ENCODE measurements at places on chromosomes 13 and 19.

GRCh38 chr19:35038623-35039512, 2.7 kb upstream of the HPN start:
- DNase-seq: no peak

- DNase-seq: no peak
Observed at GRCh38 chr19:48004236-48004635, 9.8 kb downstream of the ELSPBP1 start.

GRCh38 chr19:1408300-1409203, 1.2 kb downstream of the DAZAP1 start:
- no peak for DNase-seq

DNA sequence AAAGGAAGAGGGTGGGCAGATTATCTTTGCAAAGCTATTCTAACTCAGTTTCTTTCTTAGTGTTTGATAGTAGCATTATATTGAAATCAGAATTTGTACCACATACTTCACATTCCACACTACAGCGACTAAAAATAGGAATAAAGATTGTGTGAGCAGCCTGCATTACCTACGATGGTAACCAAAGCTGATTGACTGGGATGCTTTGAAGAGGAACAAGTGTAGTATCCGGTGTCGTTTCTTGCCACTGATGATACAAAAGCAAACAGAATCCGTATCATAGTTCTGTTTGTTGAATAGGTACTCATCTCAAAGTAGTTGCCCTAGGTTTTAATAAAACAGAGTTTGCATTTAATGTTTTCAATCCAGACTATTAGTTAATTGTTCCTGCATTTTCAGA, 51.2 kb downstream of the FLT3 start:
- no peak for DNase-seq

- DNase-seq: no peak
Observed at GRCh38 chr19:36049080-36049698, 4.9 kb downstream of the THAP8 start.

GRCh38 chr13:49877629-49878218, 58.4 kb downstream of the SPRYD7 start:
- no peak for DNase-seq

DNA sequence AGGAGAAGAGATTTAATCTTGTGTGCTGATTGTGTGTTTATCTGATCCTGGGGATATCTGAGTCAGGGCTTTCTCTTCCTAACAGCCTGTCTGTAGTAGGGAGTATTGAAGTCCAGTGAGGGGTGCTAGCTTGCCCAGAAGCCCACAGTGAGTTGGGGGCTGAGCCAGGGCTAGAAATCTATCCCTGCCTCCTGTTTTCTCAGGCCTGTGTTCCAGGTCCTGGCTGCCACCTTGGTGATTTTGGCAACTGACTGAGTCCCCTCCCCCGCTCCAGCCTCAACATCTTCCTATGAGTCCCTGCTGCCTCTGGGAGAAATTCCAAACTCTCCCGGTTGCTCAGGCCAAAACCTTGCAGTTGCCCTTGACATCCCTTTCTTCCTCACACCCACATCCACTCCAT, 7.7 kb upstream of the NOVA2 start:
- DNase-seq: no peak

DNA sequence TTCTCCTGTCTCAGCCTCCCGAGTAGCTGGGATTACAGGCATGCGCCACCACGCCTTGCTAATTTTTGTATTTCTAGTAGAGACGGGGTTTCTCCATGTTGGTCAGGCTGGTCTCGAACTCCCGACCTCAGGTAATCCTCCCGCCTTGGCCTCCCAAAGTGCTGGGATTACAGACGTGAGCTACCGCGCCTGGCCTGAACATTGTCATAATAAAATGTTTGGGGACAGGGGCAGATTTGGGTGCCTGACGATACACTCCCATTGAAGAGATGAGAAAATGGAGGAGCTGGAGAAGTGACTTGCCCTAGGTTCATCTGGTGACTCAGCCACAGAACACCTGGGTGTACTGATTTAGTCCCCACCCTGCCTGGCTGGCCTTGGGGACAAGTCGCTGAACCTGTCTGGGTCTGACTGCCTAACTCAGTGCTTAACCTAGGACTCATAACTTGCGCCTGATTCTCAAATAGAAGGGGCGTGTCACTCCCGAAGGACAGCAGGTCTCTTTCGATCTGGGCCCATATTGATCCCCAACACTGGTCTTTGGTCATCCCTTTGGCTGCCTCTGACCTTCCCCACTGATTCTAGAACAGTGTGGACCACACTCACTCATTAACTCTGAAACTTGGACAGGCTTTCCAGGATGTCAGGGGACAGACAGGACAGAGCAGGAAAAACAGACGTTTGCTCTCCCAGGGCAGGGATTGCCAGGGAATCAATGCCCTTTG, 7.6 kb upstream of the BICRA start:
- no peak for DNase-seq

GRCh38 chr13:113405481-113406300, 41.8 kb upstream of the GRTP1 start:
- DNase-seq: no peak

- no peak for DNase-seq
Observed at GRCh38 chr19:30222992-30223865, 149.0 kb upstream of the ZNF536 start.

DNA sequence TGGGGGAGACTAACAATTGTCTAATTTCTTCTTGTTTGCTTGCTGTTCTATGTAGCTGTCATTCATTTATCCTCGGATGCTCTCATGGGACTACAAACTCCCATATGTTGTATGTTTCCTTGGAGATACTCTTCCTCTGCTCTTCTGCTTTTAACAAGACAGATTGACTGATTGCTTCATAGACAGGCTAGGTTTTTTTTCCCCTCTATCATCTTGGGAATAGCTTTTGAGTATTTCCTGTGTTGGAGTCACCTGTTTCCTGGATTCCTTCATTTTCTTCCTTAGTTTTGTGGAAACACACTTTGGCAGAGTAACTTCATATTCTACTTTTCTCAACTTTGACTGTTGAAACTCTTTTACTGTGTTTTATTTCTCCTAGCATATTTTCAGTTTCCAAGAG, 27.6 kb downstream of the EDNRB start:
- DNase-seq: no peak

- DNase-seq: no peak
Observed at GRCh38 chr19:33405254-33405552, 31.7 kb downstream of the CEBPG start.

GRCh38 chr19:27955485-27956480, 1257.2 kb downstream of the UQCRFS1 start:
- DNase-seq: no peak

GRCh38 chr19:2616741-2617392, 85.6 kb downstream of the GNG7 start:
- no peak for DNase-seq

DNA sequence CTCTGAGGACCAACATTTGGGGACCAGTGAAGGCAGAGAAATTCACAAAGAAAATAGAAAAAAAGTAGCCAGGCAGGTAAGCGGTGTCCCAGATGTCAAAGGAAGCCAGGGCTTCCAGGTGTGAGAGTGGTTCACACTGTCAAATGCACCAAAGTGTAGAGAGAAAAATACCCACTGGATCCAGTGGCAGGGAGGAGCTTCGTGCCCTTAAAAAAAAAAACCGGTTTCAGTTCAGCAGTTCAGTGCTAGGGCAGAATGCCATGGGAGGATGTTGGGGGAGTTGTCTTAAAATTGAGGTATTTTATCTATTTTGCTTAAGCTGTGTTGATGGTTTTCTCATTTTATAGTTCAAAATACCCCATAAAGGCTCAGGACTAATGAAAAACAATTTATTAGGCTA, 47.8 kb upstream of the C1QTNF9 start:
- no peak for DNase-seq

GRCh38 chr13:106528718-106529414, 6.6 kb downstream of the EFNB2 start:
- DNase-seq: no peak

DNA sequence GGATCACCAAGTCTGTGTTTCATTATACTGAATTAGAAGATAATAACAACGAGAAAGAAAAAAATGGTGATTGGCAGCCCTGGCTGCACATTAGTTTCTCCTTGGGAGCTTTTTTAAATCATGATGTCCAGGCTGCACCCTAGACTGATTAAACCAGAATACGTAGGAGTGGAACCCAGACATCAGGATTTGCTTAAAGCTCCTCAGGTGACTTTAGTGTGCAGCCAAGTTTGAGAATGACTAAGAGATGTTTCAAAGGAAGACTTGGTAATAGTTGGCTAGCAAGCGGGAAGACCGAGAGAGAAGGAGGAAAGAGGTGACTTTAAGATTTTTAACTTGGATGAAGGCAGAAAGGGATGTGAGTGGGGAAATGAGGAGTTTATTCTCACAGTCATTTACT, 71.4 kb upstream of the SERP2 start:
- DNase-seq: no peak

DNA sequence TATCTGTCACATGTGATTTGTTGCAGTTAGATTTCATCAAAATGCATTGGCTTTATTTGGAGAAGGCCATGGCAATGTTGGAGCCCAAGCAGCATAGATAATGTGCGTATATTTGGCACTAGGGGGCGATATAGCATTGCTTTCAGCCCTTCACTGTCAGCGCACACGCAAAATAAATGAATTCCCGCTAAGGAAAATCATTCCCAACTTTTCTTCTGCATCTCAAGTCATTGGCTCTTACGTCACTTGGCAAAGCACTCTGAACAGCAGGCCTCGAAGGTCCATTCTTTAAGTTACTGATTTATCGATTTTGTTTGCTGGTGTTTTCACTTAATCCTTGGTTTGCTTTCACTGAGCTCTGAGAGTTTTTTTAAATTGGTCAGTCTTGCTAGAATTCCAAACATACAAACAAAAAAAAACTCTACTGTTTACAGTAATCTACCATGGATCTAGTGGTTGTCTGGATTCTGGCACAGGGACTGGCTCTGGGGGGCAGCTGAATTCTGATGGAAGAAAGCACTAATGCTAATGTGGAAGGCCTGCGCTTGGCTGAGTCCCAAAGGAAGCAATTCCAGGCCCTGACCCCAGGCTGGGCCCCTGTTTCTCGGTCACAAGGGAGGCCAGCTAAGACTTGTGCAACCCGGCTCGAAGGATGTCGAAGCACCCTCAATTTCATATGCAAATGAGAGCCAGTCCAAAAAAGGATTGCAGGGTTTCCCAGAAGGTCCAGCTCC, 97.7 kb upstream of the IPO5 start:
- no peak for DNase-seq

DNA sequence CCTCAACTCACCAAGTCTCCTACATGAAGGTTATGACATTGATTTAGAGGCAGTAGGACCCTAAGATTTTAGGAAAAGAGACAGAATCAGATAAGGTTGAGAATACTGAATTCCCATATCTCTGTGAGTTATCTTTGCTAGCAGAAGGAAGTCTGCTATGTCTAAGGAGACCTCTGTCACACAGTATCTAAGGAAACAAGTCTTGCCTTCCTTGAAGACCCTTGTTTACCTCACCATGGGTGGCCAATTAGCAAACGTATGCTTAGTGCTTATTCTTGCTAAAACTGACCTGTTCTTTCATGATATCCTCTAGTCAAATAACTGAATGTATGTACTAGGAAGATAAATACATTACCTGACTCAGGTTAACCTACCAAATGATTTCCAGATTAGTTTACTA, 855.4 kb upstream of the SLITRK1 start:
- DNase-seq: no peak

- peak; percentile 47 for DNase-seq
Observed at GRCh38 chr19:29478578-29479565, 46.9 kb upstream of the VSTM2B start.

- DNase-seq: no peak
Observed at GRCh38 chr13:111262715-111263114, 57.7 kb upstream of the TEX29 start.

GRCh38 chr13:97274829-97275649, 52.9 kb downstream of the MBNL2 start:
- DNase-seq: no peak

DNA sequence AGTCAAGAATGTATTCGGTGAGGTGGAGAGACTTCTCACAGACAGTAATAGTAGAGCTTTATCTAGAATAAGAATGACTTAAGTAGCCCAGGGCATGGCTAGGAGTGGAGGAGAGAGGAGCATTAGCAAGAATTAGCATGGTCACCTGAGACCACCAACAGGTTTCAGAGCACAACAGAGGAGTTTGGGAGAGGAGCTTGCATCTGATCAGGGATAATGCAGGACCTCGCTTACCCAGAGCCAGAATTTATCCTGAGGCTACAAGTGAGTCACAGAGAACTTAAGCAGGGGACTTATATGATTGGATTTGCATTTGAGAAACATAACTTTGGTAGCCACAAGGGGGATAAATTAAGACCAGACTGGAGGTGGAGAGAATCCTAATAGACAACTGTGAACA, 102.1 kb upstream of the FNDC3A start:
- peak; percentile 60 for DNase-seq

DNA sequence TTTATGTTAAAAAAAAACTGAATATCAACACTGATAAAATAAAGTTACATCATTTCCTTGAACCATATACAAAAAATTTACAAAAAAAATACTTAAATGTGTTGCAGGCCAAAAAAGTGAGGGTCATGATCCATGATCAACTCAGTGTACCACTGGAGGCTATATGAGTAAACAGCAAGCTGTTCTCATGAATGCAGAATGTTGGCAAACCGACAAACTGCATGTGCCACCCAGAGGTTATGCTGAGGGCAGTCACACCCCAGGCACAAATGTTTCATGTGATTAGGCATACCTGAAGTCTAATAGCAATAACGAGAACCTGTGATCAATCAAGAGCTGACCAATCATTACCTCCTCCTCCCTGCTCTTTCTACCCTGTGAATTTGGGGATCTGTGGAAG, 91.9 kb downstream of the ZNF431 start:
- DNase-seq: no peak

- DNase-seq: no peak
Observed at GRCh38 chr13:30338331-30338851, 31.0 kb upstream of the KATNAL1 start.

GRCh38 chr13:24493356-24493755, 19.2 kb downstream of the PARP4 start:
- no peak for DNase-seq

GRCh38 chr19:36113894-36114720, 568 bp downstream of the POLR2I start:
- no peak for DNase-seq

DNA sequence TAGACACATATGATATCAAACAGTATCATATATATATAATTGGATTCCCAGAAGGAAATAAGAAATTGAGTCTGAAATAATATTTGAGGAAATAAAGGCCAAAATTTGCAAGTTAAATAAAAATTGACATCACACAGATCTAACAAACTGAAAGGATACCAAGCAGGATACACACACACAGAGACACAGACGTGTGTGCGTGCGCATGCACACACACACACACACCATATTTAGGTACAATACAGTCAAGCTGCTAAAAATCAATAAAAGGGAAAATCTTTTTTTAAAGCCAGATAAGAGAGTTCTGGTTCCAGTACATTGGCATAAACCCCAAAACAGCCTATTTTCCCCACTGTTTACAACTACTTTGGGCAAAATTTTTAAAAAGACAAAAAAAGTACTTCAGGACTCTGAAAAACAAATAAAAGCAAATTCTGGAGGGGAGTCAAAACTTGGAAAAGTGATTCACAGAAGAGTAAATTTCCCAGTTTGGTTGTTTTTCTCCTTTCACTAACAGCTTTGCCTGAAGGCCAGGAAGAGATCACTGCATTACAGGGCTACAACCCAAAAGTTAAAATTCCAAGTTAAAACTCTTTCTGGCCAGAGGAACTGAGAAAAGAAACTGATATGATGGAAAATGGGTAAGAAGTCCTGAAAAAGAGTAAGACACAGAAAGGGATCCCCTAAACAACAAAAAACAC, 16.2 kb downstream of the MYCBP2 start:
- DNase-seq: no peak

GRCh38 chr19:19460258-19460731, 54.8 kb downstream of the GATAD2A start:
- DNase-seq: no peak

- no peak for DNase-seq
Observed at GRCh38 chr13:96835546-96835945, 158.7 kb downstream of the OXGR1 start.

- no peak for DNase-seq
Observed at GRCh38 chr19:33374236-33374714, 766 bp downstream of the CEBPG start.
